ENCODE measurements at places on chromosomes 6 and 20.

DNA sequence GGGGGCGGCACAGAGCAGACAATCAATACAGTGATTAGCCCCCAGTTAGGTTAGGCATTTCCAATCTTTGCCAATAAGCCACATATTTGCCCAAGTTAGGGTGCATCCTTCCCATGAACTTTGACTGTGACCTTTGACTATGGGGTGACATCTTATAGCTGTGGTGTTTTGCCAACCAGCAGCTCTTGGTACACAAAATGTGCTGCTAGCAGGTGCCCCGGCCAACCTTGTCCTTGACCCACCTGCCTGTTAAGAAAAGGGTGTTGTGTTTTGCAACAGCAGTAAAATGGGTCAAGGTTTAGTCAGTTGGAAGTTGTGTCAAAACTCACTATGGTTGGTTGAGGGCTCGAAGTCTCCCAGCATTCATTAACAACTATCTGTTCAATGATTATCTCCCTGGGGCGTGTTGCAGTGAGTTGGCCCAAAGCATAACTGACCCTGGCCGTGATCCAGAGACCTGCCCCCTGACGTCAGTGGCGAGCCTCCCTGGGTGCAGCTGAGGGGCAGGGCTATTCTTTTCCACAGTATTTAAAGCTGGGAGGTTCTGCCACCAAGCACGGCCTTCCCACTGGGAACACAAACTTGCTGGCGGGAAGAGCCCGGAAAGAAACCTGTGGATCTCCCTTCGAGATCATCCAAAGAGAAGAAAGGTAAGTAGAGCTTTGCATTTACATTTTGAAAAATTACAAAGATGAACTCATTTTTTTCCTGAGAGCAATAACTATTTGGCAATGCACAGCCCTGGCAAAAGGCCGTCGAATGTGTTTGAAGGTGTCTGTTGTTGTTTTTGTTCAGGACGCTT is at the start of gene PCK1:
PCK1 (plus strand) TSS at position 557 of the 802 bp plus-strand sequence. CDS start 302 bp downstream, outside the sequence.
- no peak for DNase-seq

DNA sequence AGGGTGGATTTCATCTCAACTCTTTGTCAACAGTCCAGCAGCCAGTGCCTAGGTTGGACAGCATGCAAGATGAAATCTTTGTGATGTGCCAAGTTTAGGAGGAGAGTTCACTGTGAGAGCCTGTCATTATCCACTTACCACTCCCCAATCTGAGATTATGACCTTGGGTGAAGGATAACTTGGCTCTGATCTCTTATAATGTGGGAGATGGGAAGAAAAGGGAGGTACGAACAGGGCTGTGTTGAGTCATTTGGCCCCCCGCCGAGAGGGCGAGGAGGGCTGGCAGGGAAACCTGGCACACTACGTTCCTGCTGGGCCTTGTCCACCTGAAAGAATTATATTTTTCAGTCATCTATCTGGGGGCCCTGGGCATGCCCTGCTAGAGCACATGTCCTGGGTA is 35.8 kb downstream of the LAMA4 start:
- DNase-seq, result no peak

DNA sequence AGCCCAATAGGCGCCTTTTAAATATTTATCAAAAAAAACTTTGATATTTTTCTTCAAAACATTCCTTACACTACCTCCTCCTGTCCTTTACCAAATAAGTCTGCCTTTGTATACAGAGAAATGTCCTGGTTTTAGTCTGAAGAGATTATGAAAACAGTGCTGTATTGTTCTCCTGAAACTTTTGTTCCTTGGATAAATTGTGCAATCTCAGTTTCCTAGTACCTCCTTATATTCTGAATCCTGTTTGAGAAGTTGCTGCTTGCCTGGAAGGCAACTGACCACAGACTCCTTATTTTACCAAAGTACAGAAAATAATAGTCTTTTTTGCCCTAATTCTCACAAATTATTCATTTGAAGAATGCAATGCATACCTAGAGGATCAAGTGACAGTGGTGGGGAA is 349.5 kb downstream of the EPHA7 start:
- DNase-seq, result no peak

GRCh38 chr20:54174457-54175175 is 830 bp upstream of the CYP24A1 start:
- no peak for DNase-seq

- DNase-seq, result no peak
These were observed 263.0 kb downstream of the FOXC1 start for GRCh38 chr6:1872649-1873131.

DNA sequence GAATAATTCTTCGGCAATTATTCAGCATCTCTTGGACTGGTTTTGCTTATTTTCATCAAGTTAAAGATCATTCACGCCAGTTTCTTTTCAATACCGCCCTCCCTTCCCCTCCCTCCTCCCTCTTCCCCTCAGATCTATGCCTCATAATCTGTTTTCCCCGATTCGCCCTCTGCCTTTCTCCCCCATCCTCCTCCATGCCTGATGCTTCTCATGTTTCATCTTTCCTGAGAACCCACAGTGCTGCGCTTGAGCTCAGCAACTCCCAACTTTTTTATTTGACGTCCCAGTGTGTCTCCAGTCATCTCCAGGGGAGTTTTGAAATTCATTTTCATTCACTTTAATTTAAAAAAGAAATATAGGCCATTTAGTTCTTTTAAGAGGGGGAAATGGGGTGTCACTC is 142.7 kb downstream of the PTPRT start:
- DNase-seq, result no peak

DNA sequence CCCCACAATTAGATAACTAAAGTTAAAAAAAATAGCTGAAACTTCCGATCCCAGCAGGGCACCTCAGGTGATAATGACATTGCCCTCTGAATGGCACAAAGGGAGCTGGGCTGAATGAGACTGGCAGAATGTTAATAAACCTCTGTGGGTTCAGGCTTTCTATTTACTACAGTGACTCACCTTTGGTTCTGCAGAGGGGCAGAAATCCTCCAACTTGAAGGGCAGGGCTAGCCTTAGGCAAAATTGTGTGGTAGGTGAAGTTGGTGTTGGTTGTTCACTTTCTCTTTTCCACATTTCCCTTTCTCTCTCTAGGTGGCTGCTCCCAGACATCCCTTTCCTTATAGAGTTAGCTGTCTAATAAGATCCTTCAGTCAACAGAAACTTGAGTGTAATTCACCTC is 625.2 kb downstream of the EPM2A start:
- DNase-seq, result no peak

DNA sequence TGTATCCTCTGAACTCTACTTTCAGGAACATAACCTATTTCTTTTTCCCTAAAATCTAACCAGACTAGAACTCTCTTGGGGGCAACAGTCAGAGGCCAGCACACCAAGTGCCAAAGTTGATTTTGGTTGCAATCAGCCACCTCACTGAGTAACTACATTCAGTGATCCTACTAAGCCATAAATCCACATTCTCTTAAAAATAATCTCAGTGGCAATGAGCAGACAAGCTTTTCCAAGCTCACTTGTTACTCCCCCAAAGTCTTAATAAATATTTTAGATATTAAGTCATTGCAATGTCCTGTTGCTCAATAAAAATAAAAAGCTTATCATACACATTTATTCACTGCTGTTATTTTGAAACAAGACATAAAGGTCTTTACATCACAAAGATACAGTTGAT is 9.8 kb downstream of the RGS17 start:
- no peak for DNase-seq

- DNase-seq, result no peak
These were observed 26.8 kb downstream of the RRBP1 start for GRCh38 chr20:17655286-17655651.

DNA sequence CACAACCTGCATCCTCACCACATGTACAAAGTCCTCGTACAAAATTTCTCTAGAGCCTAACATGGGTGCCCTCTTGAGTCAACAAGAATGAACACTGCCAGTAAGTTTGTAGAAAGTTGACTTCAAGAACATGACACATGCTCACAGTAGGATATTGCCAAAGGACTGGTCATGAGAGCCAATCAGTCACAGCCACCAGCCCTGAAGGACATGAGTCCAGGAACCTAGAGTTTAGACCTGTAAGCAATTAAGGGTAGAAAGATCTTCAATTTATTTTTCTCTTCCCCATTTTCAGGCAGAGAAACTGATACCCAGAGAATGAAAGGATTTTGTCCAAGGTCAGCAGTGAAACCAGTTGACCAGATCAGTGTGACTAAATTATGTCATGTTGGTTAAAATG is 96.1 kb downstream of the MAFB start:
- DNase-seq, result no peak

DNA sequence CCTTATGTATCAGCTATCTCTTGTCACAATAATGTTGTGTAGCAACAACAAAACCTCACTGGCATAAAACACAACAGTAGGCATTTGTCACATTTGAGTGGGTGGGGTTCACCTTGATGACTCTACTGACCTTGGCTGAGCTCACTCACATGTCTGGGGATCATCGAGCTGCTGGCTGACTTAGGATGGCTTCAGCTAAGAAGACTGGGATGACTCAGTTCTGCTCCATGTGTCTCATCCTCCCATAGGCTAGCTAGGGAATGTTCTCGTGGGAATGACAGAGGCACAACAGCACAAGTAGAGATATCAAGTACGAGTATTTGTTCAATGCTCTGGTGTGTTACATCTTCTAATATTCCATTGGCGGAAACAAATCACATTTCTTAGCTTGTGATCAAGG is 167.9 kb downstream of the PLCB1 start:
- no peak for DNase-seq

- DNase-seq, result no peak
These were observed 114.5 kb downstream of the GMPR start for GRCh38 chr6:16352821-16353438.

- no peak for DNase-seq
These were observed 220.4 kb upstream of the JARID2 start for GRCh38 chr6:15025446-15025845.
